ENCODE measurements at places on chromosomes 2 and 18. TPM values are rescaled to one million over a fixed set of nuclear protein-coding genes. Genes with fewer than 3 reads are reported as not detected.

The SULT1C4 gene
- total RNA-seq = 6.6 TPM

The CNDP1 gene
- total RNA-seq = 0.16 TPM

The SERPINB10 gene
- total RNA-seq = not detected

The TMEM247 gene
- total RNA-seq = not detected

The EXOC6B gene
- total RNA-seq = 190 TPM
